ENCODE measurements at places on chromosomes 5 and 9.

DNA sequence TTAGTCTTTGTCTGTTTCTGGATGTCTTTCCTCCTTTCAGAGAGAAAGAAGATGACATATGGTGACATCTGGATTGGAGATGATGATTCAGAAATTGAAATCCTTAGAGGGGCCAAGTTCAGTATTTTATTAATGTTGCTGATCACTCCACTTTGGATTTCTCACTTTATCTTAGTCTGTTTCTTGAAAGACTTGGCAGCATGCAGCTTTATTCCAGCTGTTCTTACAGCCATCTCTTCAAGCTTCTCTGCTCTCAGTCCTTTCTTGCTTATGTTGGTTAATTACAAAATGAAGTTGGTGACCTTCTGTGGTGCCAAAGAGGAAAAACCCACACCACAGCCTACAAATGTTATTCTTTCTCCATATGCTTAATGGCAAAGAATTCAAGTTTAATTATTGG lies 62.1 kb downstream of the SNCAIP start:
- no peak for DNase-seq

- no peak for DNase-seq
Measured at GRCh38 chr5:89309268-89309667, 426.3 kb upstream of the MEF2C start.

GRCh38 chr5:124544366-124545055 lies 201.9 kb downstream of the ZNF608 start:
- no peak for DNase-seq

DNA sequence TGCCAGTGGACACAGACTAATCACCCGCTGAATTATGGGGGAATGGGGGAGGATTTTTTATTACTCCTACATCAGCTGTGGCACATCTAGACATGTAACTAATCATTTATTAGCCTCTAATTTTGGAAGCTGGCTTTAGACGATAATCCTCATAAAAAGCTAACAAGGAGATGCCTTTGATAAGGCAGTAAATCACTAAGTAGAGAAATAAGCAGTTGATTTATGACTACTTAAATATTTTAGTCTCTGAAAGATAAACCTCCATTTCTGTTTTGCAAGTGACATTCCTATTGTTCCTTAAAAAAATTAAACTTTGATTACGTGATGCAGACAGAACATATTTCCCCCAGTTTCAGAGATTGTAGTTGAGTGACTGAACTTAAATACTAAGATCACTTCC lies 206.4 kb upstream of the CDKN2B start:
- DNase-seq = no peak

DNA sequence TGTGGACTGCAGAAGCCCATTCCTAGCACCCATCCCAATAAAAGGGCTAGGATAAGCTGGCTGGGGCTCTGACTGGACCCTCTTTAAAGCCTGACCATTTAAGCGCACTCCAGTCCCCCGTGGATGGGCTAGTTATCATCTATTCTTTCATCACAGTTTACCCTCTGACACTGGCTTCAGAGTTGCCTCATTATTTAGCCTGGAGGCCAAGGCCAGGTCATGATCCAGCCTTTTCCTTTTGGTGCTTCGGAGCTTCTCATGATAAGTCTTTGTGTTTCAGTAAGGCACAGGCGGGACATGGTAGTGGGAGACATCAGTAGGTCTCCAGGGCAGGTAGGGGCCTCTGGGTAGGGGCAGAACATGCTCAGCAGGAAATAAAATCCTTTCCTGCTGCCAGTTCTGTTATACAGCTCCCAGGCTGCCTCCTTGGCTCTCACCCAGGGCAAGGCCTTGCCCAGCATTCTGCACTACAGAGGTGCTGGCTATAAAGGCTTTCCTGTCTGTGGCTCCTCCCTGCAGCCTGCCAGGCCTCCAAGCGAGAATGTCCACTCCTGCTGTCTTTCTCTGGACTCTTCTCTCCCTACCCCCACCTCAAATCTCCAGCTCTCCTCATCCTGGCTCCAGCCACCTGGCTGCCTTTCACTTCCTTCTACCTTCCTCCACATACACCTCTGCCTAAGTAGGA lies 128.8 kb downstream of the FSTL4 start:
- DNase-seq = no peak

DNA sequence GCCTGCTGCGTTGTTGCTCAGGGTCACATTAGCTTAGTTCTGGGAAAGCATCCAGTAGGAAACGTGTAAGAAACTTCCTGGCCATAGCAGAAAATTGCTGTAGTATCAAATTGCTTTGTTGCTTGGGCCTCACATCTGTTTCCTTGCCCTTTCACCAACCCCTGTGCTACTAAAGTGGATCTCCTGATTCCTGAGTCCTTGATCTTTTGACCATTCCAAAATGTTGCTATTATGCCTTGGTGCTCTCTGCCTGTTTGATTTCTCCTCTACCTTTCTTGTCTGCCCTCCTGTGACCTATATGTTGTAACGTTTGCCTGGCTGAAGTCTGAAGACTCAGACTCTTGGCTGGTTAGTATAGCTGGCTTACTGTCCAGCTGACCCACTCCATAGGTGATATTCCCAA lies 350.5 kb downstream of the ADGRV1 start:
- no peak for DNase-seq

- no peak for DNase-seq
Measured at GRCh38 chr5:82804155-82804690, 273.0 kb downstream of the TMEM167A start.

DNA sequence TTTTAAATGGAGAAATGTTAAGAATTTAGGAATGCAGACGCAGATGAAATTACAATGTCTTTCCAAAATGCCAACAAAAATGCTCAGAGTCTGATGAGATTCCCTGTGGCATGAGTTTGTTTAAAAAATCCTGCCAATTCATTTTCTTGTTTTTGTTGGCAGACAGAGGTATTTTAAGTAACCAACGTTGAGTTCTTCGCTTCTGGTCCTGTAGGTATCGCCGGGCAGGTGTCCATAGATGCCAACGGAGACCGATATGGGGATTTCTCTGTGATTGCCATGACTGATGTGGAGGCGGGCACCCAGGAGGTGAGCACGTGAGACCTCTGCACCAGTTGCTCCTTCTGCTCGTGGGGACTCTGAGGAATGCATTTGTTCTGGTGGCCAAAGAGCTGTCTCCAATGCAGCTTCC lies 69.4 kb downstream of the NPR3 start:
- DNase-seq = no peak

- DNase-seq = no peak
Measured at GRCh38 chr5:131524431-131524830, 110.6 kb downstream of the RAPGEF6 start.

DNA sequence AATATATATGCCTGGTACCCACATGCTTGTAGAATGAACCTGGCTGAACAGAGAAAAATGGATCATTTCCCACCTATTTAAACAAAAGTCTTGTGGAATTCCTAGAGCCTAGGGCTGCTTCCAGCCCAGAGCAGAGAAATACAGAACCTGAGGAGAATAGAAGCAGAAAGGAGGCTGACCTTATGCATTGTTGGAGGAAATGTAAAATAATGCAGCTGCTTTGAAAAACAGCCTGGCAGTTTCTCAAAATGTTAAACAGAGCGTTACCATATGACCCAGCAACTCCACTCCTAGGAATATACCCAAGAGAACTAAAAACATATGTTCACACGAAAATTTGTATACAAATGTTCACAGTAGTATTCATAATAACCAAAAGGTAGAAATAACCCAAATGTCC lies 15.1 kb downstream of the MAPKAP1 start:
- no peak for DNase-seq

DNA sequence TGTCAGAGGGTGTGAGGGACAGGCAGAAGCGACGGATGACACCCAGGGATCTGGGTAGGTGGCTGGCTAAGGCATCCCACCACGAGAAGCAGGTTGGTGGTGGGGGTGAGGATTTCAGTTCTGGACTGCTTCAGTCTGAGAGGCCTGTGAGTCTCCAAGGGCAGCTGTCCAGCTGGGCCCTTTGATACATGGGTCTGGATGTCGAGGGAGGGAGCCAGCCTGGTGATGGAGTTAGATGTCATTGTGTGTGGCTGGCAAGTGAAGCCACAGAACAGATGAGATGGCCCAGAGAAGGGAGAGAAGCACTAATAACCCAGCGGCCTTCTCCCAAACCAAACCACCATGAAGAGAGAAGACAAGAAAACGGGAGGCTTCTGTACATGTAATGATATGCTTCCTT lies 11.1 kb downstream of the MED27 start:
- no peak for DNase-seq

GRCh38 chr5:141725891-141726290 lies 43.9 kb upstream of the ARAP3 start:
- DNase-seq = no peak

DNA sequence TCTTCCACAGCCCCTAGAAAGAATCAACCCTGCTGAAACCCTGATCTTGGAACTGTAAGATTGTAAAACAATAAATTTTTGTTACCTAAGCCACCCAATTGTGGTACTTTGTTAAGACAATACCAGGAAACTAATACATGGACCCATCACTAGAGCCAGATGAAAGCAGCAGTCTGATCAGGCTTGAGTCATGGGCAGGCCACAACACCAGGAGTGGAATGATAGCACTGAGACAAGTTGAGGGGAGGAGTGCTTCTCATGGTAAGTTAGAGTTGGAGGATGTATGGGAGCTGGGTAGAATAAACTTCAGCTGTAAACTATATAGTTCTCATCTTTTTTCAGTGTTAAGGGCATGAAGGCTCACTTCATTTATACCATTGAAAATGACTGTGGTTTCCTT lies 164.4 kb upstream of the OR13F1 start:
- DNase-seq = no peak

DNA sequence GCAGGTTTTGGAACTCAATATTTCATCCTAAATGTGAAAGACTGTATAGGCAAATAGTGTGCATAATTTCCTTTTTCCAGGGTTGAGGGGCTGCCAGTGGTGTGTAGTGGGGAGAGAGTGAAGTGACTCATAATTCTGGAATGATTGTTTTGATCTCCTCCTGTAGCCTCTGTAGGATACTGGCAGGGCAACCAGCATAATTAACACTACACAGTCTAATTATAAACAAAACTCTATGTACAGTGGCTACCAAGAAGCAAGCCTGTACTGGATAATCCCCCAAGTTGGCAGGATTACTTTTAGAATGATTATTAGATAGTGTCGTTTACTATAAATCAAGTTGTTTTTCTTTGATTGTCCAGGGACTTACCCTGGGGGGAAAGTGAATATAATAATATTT lies 32.2 kb downstream of the LNPEP start:
- no peak for DNase-seq

GRCh38 chr9:34777666-34778065 lies 67.7 kb upstream of the CCL21 start:
- no peak for DNase-seq

GRCh38 chr5:135229679-135230132 lies 169.3 kb downstream of the MACROH2A1 start:
- DNase-seq = no peak

DNA sequence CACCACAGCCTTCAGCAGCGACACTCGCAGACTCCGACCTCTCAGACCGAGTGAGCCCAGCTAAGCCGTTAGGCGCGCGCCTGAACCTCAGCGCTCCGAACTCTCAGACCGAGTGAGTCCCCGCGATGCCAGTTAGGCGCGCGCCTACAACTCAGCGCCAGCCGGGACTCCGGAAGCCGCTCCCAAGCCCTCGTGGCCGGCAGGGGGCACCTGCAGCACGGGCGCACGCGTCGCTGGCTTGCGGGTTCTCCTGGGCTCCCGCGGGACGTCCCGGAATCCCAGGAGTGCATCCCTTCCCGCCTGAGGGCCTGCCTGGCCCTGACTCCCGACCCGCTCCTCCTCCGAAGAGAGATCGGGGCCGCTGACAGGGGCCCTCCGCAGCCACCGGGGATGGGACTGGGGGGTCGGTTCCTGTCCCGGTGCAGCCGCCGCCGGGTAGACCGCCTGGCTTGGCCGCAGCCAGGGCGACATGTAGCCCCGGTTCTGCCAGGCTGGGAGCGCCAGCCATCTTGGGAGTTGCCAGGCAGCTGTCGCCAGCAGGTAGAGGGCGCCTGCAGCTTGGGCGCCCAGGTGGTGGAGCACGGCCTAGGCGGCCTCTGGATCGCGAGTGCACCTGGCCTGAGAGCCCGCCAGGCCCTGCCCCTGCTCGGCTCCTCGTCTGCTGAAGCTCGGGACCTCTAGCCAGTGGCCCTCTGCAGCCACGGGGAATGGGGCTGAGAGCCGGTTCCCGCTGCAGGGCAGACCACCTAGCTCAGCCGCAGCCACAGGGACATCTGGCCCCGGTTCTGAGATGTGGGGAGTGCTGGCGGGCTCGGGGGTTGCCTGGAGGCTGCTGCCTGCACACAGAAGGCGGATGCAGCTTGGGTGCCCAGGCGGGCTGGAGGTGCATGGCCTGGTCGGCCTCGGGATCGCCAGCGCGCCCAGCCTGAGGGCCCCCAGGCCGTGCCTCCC lies at the start of gene ANKRD18A:
ANKRD18A (minus strand) TSS at position 114 of the 951 bp plus-strand sequence. CDS start 311 bp downstream, outside the sequence.
- peak; percentile 80 for DNase-seq

DNA sequence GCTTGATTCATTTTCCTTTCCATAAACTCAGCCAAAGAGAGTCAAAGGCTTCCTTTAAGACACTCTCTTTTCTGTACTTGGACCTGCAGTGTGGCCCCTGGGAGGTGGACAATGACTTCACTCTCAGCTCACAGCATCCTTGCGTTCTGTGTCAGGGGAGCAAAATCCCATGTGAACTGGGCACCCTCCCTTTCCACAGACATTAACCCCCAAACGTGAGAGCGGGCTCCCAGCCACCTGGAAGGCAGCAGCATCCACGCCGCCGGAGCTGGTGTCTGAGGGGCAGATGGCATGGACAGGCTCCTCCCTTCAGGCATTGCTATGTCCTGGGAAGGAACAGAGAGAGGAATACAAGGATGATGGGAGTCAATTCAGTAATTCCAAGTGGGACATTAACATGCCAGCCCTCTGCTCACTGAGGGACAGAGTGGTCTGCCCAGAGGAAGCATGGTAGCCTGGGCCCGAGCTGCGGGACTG lies 39.5 kb downstream of the TRIP13 start:
- DNase-seq = no peak

DNA sequence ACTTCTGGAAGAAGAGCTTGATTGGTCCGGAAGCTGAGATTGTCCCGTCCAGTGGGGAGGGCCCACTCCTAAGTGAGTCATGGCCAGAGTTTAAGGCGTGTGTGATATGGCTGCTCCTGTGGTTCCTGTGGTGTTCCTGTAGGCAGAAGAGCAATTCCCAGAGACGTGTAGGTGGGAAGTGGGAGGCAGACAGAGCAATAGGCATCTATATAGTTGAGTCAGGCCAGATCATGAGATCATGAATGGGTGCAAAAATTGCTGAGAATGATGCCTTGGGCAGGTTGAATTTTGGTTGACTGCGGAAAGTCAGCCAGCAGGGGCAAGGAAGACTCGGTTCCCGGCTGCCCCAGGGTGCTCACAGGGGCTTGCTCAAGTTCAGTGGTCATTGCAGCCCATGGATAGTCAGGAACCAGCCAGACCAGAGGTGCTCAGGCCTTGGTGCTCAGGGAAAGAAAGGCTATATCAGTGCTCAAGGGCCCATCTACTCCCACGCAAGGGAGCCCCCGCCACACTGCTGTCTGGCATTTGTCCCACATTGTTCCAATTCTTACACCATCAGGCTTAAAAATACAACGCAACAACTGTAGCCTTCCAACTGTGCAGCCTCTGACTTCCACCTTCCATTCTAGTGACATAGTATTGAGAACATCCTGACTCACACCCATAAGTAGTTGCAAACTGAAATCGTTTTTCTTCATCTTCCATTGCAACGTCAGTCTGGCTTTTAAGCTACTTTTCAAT lies 21.0 kb upstream of the GSN start:
- no peak for DNase-seq
